ENCODE measurements at places on chromosomes 7 and 10.

DNA sequence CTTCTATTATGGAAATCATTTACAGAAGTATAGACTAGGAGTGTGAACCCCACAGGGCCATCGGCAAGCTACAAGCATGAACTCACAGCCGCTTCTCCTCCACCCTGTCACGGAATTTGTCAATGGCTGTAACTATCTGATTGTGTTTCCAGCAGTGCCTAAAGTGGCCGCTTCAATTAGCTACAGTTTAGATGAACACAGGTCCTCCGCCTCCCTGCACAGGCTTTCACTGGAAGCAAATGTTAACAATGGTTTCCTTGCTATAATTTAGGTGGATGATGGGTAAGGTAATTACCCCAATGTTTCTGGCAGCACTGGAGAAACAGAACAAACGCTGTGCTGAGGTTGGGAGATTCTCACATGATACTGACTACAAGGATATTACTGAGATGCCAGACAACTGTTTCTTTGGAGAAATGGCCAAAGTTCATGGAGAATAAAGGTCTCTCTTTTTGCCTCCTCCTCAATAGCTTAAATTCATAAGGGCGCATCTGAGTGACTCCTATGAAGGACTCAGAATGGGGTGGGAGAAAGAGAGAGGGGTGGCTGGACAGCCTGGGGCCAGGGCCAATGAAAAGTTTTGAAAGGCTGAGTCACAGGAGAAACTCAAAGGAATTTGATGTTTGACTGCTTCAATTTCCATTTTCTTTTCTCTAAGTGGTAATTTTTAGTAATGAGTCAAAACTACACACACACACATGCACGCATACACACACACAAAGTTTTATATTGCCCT is 78.9 kb downstream of the SVIL start:
- peak; percentile 57 for ATAC-seq

DNA sequence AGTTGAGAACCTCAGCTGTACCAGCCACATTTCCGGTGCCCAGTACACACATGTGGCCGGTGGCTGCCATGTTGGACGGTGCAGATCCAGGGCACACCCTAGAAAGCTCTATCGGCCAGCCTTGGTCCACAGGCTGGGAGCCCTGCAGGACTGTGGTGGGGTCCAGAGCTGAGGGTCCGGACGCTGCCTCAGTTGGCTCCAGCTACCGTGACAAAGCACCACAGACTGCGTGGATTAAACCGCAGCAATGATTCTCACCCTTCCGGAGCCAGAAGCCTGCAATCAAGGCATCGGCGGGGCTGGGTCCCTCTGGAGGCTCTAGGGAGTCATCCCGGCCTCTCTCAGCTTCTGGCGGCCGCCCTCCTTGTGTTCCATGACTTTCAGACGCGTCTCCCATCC is 50.1 kb downstream of the PDGFA start:
- ATAC-seq = no peak

DNA sequence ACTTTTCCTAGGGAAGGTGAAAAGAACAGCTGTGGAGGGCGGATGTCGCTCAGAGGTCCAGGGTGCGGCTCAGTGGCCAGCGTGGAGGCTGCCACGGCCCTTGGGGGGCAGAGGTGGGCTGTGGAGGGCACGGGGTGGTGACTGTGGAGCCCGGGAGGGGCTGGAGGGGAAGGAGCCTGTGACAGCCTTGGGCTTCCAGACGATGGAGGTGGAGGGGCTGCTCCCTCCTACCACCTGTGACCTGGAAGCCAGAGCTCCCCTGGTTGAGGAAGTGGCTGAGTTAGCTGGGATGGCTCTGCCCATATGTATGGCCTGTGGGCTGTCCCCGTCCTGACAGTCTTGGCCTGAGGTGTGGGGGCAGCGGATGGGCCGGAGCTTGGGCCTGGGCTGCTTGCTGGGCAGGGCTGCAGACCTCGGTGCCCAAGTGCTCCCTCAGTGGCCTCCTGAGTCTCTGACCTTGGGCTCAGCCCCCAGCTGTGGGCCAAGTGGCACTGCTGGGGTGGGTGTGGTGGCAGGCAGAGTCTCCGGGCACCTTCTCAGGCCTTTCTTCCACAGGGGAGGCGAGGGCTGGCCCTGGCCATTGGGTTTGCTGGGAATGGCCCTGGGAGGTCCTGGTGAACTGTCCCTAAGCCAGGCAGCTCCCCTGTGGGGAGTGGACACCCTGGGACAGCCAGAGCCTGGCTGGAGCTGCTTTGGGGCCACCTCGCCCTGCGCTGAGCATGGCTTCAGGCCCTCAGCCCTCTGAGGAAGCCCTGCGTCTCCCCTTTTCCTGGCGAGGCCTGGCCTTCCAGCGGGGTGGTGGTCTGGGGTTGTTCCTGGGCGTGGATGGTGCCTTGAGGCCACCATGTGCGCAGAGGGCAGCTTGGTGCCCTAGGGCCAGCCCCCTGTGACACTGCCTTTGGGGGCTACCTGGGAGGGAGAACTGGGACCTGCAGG is 3.9 kb downstream of the BRI3 start:
- no peak for ATAC-seq

- no peak for ATAC-seq
Measured at GRCh38 chr10:124086787-124087671, 6.4 kb downstream of the CHST15 start.

DNA sequence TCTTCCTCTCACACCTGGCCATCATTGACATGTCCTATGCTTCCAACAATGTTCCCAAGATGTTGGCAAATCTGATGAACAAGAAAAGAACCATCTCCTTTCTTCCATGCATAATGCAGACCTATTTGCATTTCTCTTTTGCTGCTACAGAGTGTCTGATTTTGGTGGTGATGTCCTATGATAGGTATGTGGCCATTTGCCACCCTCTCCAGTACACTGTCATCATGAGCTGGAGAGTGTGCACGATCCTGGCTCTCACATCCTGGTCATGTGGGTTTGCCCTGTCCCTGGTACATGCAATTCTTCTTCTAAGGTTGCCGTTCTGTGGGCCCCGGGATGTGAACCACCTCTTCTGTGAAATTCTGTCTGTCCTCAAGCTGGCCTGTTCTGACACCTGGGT is 19.2 kb downstream of the OR2A14 start:
- ATAC-seq = no peak

- no peak for ATAC-seq
Measured at GRCh38 chr10:119454316-119454715, 88.2 kb downstream of the RGS10 start.

All from gastroesophageal sphincter (tissue), 4 donors.